ENCODE measurements at places on chromosomes 16 and 17.
A peak's percentile ranks its signal among the peaks of the same experiment; 100 is the strongest.

DNA sequence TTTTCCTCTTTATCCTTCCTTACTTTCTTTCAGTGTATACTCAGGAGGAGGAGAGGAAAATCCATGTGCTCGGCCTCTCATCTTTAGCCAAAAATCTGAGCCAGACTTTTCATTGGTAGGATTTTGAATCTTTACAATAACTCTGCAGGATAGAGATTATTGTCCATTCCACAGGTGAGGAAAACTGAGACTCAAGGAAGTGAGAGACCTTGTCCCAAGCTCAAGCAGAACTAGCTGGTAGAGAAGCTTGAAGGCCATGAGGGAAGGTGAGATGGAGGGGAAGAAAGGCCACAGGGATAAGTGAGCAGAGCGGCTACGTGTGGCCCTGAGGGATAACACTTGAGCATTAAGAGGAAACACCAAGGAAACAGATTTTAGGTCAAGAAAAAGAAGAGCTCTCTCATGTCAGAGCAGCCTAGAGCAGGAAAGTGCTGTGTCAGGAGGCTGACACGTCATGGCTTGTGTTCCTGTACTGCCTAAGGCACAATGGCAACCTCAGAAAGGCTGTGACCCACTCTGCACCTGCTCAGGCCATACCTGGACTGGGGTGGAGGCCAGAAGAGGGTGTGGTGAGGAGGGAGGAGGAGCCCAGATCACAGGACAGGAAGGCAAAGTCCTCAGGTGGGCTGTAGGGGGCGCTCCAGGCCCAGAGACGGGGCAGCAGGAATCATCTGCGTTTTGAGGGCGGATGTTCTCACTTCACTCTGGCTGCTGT is 11.9 kb downstream of the MT4 start:
- peak; percentile 67 for DNase-seq

DNA sequence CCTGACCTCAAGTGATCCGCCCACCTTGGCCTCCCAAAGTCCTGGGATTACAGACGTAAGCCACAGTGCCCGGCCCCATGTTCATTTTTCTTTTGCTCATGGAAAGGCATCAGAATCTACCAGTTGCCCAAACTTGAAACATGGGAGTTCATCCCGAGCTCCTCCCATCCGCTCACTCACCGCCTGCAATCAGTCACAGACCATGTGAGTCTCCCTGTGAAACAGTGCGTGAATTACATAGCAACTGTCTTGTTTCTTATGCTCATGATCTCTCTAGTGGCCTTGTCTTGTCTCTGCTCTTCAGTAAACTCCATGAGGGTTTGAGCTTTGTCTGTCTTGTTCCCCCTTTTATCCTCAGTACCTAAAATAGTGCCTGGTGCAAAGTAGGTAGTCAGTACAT is 52.1 kb upstream of the TNRC6A start:
- DNase-seq: no peak

GRCh38 chr17:73278465-73279453 is 17.1 kb upstream of the CPSF4L start:
- no peak for DNase-seq

DNA sequence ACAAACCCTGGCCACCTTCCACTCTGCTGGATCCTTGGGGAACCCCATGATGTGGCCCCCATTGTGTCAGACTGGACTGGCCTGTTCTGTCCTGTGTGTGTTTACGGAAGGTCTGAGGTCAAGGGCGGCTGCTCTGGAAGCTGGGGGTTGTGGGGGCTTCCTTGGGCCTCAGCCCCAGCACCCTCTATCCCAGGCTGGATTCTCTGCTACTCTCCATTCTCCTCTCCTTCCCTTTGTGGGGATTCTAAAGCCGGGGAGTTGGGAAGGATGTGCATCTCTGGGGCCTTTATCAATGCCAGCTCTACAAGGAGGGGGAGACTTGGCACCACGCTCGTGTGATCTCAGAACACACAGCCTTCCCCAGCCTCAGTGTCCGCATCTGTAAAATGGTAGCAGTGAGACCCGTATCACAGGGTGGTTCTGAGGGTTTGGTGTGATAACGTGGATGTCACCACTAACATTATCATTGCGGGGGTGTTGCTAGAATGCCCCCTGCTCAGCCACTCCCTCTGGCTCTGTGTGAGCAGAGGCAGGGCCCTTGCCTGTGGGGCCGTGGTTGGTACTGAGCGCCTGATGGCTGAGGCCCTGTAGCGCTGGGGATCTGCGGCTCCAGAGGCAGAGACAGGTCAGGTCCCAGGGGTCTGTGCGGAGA is 18.1 kb downstream of the ADGRG1 start:
- DNase-seq: no peak

- DNase-seq: no peak
Observed at GRCh38 chr16:60170196-60170595, 1436.1 kb upstream of the GOT2 start.
